ENCODE measurements at places on chromosomes 13 and 19.

- DNase-seq, result no peak
These were observed 16.9 kb downstream of the TMEM150B start for GRCh38 chr19:55308281-55308680.

DNA sequence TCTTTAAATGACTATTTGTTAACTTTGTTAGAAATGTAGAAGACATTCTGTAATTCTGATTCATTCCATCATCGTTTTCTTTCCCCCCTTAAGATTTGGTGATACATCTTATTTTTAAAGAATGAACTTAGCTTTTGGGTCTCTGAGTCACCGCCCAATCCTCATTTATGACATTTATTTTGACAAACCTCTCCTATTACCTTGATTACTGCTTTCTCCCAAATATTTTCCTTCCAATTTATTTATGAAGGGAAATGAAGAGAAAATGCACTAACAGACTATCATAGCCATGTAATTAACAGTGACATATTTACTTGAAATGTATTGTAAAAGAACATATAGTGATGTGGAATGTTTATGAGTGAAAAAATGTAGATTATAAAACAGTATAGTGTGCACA, 241.6 kb downstream of the DCLK1 start:
- no peak for DNase-seq

GRCh38 chr19:6577476-6578125, 13.3 kb downstream of the CD70 start:
- DNase-seq, result peak; percentile 7

- peak; percentile 24 for DNase-seq
These were observed 730 bp downstream of the NRTN start for GRCh38 chr19:5805462-5806132.

DNA sequence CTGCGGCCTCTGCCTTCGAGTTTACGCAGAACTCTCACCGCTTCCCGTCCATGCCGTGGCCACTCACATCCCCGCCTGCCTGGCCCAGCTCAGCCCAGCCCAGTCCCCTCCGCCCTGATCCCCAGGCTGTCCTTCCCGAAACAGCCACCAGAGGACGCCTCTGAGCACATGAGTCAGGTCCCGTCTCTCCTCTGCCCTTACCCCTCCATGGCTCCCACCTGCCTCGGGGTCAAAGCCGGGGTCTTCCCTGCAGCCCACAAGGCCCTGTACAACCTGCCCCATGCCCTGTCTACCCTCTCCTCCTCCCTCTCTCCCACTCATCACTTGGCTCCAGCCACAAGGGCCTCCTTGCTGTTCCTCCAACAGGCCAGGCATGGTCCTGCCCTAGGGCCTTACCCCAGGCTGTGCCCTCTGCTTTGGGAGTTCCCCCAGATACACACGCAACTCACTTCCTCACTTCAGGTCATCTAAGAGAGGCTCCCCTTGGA, 8.1 kb upstream of the SEMA6B start:
- DNase-seq, result peak; percentile 35

DNA sequence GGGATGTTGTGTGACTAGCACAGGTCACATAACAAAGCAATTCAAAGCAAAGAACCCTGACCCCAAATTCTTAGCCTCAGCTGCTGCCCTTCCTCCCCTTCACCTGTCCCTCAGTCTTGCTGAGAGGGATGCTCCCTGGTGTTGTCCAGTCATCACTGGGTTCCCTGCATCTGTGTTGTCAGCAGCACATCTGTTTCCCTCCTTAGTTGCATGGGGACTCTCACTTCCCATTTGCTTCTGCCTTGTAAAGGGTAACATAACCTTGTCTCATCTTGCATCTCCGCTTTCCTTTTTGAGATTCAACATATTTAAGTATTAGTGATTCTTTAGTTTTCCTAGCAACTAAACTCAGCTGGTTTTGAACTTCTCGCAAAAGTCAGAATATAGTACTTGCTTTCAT, 54.0 kb downstream of the SPATA13 start:
- DNase-seq, result no peak

- DNase-seq, result no peak
These were observed 6.1 kb downstream of the CIC start for GRCh38 chr19:42275103-42275502.

DNA sequence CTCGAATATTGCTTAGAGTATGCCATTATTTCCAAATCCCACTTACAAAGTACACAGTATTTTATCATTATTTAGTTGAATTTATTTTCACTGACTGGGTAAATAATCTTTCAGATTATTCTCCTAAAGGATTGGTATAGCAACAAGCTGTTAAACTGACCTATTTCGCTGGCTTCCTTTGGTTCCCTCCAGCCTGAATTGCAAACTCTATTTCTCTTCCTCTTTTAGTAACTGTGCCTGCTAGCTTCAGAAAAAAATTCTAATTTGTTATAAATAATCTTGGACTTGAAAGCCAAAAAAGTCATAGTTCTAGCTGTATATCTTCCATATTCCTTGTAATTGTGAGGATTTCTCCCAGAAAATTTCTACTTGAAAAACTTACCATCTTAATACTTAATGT, 15.0 kb upstream of the CCNA1 start:
- no peak for DNase-seq

- no peak for DNase-seq
These were observed 1.9 kb upstream of the ZNF653 start for GRCh38 chr19:11507370-11508078.

GRCh38 chr13:31605076-31605860, 134.1 kb upstream of the RXFP2 start:
- DNase-seq, result no peak

- no peak for DNase-seq
These were observed 48.6 kb downstream of the FAM124A start for GRCh38 chr13:51270623-51271415.

- DNase-seq, result no peak
These were observed 3.5 kb downstream of the IRS2 start for GRCh38 chr13:109782823-109783431.

DNA sequence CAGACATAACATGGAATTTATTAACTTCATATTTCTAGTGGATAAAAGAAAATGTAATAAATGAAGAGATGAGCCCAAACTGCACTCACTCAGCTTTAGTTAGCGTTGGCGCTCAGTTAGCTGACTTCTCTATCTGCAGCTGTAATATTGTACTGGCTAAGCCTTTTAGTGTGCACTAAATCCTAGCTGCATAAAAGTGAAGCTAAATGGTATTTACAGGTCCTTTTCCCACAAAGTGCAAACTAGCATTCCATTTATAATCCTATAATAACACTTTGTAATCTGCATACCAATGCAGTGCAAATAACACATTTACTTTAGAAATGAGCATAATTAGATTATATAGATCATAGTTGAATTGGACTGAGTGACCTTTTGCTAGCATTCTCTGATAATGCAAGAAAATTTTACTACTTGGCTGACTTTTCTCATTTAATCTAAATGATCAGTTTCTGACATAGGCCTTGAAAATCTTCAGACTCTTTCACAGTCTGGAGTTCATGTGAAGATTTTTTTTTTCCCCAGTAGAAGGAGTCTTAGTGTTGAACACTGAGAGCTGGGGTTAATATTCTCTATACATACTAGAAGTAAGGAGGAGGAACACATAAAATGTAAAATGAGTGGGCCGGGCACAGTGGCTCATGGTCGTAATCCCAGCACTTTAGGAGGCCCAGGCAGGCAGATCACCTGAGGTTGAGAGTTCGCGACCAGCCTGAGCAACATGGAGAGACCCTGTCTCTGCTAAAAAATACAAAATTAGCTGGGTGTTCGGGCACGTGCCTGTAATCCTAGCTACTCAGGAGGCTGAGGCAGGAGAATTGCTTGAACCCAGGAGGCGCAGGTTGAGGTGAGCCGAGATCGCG, 1426.4 kb downstream of the PCDH9 start:
- DNase-seq, result no peak

- DNase-seq, result peak; percentile 75
These were observed 114.9 kb upstream of the WASF3 start for GRCh38 chr13:26442541-26442940.

DNA sequence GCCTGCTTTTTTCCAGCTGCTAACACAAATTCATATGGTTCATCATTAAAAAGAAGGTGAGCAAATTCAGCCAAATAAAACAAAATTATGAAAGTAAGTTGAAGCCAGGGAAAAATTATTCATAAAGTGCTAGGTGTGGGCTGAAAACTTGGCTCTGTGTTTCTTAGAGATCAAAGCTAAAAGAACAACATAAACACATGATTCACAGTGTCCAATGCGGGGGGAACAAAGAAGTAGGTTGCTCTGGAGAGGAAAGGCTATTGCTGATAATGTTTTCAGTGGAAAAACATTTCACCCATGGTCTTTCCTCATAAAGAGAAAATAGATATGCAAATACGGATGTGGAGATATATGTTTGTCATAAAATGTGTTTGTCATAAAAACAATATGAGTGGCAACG, 1691.5 kb upstream of the SLC10A2 start:
- DNase-seq, result no peak

- DNase-seq, result peak; percentile 5
These were observed 71.2 kb downstream of the GNG7 start for GRCh38 chr19:2631213-2631821.

DNA sequence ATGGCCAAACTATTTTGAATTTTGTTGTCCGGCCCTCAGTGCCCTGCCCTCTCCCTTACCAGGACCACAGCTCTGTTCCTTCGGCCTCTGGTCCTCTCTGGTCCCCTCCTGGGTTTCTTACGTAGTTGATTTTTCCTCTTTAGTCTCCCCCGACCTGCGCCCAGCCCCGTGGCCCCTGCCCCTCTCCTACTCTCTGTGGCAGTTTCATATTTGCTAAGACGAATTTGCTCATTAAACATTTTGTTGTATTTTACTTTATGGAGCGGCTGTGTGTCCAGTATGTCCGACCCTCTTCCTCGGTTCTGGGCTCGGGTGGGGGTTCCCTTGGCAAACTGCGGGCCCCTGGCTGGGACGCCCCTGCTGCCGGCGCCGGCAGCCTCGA, 576 bp upstream of the EPN1 start:
- DNase-seq, result no peak

GRCh38 chr19:35710784-35711723, 6.7 kb downstream of the ZBTB32 start:
- no peak for DNase-seq

Measured in AG10803 (cell line).